Hepatocyte (in vitro differentiated cells): ENCODE measurements at places on chromosomes 1 and 21.

GRCh38 chr1:48738356-48738755 lies 38.3 kb downstream of the BEND5 start:
- no peaks in the 10 kb centered on the region for H3K4me1 ChIP-seq
- H3K36me3 ChIP-seq: no peaks in the 10 kb centered on the region
- H3K4me3 ChIP-seq: no peak overlapping the region
- DNase-seq: peak; percentile 19
- H3K27me3 ChIP-seq: no peaks in the 10 kb centered on the region
- H3K27ac ChIP-seq: no peak overlapping the region

- no peaks in the 10 kb centered on the region for H3K36me3 ChIP-seq
- H3K4me3 ChIP-seq: no peak overlapping the region
- H3K27me3 ChIP-seq: no peaks in the 10 kb centered on the region
- DNase-seq: no peak
Measured at GRCh38 chr1:214143006-214143992, 137.7 kb upstream of the SMYD2 start.

DNA sequence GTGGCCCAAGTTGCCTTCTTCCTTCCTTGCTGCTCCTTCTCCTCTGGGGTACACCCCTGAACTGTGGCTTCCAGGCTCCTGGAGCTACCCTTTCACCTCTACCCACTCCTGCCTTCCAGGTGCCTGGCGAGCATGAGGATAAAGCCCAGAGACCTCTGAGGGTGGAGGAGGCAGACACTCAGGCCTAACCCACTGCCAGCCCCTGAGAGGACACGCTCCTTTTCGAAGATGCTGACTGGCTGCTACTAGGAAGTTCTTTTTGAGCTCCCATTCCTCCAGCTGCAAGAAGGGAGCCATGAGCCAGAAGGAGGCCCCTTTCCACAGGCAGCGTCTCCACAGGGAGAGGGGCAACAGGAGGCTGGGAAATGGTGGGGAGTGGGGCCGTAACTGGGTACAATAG lies 15.6 kb downstream of the RHBG start:
- H3K27ac ChIP-seq: no peak overlapping the region
- H3K27me3 ChIP-seq: peaks cover 32% of the 10 kb centered on the region
- no peak for DNase-seq
- H3K4me1 ChIP-seq: peaks cover 2% of the 10 kb centered on the region
- no peak overlapping the region for H3K4me3 ChIP-seq

DNA sequence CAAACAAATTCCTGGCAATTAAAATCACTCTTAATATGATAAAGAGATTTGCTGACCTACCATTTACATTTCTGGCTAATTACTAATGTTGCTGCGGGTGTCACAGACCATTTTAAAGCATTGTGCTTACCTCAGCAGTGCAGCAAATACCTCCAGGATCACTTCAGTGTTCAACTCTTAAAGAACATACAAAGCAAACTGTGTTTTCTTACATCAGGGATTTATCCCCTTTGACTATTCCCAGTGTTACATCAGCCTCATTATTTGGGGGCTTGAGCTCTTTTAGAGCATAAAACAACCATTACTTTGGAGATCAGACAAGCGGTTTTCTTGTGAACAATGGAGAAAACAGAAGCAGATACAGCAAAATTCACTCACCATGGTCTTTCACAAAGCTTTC lies 185.4 kb downstream of the LYPLAL1 start:
- no peaks in the 10 kb centered on the region for H3K4me1 ChIP-seq
- H3K27me3 ChIP-seq: no peaks in the 10 kb centered on the region
- DNase-seq: no peak
- peak overlapping the region; percentile 1 for H3K27ac ChIP-seq
- H3K4me3 ChIP-seq: no peak overlapping the region

GRCh38 chr1:31111290-31111951 lies 45.9 kb upstream of the PUM1 start:
- no peaks in the 10 kb centered on the region for H3K27me3 ChIP-seq
- H3K27ac ChIP-seq: peak overlapping the region; percentile 81
- no peaks in the 10 kb centered on the region for H3K36me3 ChIP-seq
- DNase-seq: peak; percentile 67

- no peak for DNase-seq
- H3K4me3 ChIP-seq: no peak overlapping the region
- H3K36me3 ChIP-seq: no peaks in the 10 kb centered on the region
- H3K27ac ChIP-seq: no peak overlapping the region
- H3K27me3 ChIP-seq: no peaks in the 10 kb centered on the region
Measured at GRCh38 chr1:186790101-186790500, 38.6 kb upstream of the PLA2G4A start.

DNA sequence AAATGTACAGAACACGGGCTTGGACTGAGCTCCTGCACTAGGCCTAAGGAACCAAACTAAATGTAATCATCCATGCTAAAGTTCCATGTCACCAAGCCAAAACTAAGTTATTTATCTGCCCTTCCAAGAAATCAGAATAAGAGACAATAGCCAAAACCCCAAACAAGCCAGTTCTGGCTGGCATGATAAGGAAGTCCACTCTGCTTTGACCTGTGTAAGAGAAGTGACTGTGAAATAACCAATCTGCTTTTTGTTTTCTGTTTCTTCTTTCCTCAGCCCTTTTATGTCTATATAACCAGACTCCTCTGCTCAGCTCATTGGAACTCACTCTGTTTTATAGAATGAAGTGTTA lies 15.1 kb downstream of the PLPPR5 start:
- no peaks in the 10 kb centered on the region for H3K27me3 ChIP-seq
- no peaks in the 10 kb centered on the region for H3K4me1 ChIP-seq
- H3K4me3 ChIP-seq: no peak overlapping the region
- DNase-seq: no peak
- no peaks in the 10 kb centered on the region for H3K36me3 ChIP-seq
